ENCODE measurements at places on chromosomes 1 and 21. TPM values are rescaled to one million over a fixed set of nuclear protein-coding genes. Genes with fewer than 3 reads are reported as not detected.

Gene STUM
- 5.9 TPM for total RNA-seq

Gene LRRC3
- 3.9 TPM for total RNA-seq

Gene LCE6A
- 95.6 TPM for total RNA-seq

Gene SPATC1L
- total RNA-seq: 10.5 TPM

Gene KIF14
- 1.6 TPM for total RNA-seq

Gene LAMC1
- 124 TPM for total RNA-seq
